Activated CD8-positive, alpha-beta memory T cell treated with anti-CD3 and anti-CD28 coated beads, Interleukin-2, amount 10 ng/mL, durations not matched to agents 7 days and 5 days (primary cell): ENCODE measurements at places on chromosomes 7 and 10. TPM values are rescaled to one million over a fixed set of nuclear protein-coding genes. Genes with fewer than 3 reads are reported as not detected.

Gene HPSE2
- not detected for total RNA-seq

Gene ZSWIM8
- 83.7 TPM for total RNA-seq

Gene CALHM3
- not detected for total RNA-seq

Gene PRKAG2
- total RNA-seq = 29.9 TPM

Gene SFMBT2
- total RNA-seq = 49.5 TPM

Gene ZNF365
- total RNA-seq = not detected

Gene AKR1C3
- 0.88 TPM for total RNA-seq

Gene KIF20B
- total RNA-seq = 87.5 TPM

Gene EPHB6
- total RNA-seq = 7.5 TPM

Gene SORBS1
- 0.89 TPM for total RNA-seq

Gene AKR1C8
- total RNA-seq = not detected

Gene LIPK
- not detected for total RNA-seq
